Osteoblast (primary cell): ENCODE measurements at places on chromosomes 2 and 18. TPM values are rescaled to one million over a fixed set of nuclear protein-coding genes. Genes with fewer than 3 reads are reported as not detected.

The TUBB8B gene
- total RNA-seq: not detected in 2 replicates

DNA sequence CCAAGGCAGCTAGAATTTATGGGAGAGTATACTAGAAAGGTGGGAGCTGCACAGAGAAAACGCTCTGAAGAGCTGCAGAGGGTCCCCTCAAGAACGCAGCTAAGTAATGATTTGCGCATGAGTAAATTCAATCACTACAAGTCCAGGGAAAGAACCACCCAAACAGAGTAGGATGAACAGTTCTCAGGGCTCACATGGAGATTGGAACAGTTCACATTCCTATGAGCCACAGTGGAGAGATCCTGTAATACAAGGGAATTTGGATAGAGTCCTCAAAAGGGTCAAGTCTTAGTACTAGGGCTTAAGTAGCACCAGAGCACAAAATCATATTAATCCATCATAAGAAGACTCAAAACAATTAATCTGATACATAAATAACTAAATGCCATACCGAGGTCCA is 12.7 kb downstream of the OLA1 start:
- no peak overlapping the region for H3K27ac ChIP-seq
- no peaks in the 10 kb centered on the region for H3K36me3 ChIP-seq
- DNase-seq: peak; percentile 43
- no peak overlapping the region for H3K4me3 ChIP-seq
- no peaks in the 10 kb centered on the region for H3K27me3 ChIP-seq

DNA sequence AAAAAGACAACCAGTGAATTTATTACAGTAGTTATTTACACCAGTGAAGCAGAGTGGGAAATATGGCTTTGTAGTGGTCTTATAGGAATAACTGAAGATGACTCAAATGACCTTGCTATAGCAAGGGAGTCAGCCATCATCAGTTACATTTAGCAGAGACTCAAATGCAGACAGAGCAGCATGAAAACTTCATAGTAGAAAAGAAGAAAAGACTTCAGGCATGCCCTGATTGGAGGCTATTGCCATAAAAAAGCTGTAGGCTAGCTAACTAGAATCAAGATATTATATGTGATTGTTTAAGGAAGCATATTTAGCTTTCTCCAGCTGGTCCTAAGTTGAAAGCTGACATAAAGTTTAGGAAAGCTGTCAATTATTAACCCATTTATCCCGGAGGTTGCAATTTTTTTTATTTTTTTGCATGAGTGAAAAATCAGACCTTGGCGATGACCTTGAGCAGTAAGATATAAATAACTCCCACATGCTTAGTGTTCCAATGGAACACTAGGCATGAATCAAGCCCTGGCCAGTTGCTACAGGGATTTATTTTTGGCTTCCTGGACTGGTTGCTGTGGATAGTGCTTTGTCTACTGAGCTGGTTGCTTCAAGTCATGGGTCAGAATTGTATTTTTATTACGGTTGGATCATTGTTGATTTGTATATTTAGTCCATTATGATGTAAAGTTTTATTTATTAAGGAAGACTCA is 675.6 kb upstream of the VRK2 start:
- H3K4me1 ChIP-seq: no peaks in the 10 kb centered on the region
- no peak overlapping the region for H3K27ac ChIP-seq
- no peaks in the 10 kb centered on the region for H3K27me3 ChIP-seq

DNA sequence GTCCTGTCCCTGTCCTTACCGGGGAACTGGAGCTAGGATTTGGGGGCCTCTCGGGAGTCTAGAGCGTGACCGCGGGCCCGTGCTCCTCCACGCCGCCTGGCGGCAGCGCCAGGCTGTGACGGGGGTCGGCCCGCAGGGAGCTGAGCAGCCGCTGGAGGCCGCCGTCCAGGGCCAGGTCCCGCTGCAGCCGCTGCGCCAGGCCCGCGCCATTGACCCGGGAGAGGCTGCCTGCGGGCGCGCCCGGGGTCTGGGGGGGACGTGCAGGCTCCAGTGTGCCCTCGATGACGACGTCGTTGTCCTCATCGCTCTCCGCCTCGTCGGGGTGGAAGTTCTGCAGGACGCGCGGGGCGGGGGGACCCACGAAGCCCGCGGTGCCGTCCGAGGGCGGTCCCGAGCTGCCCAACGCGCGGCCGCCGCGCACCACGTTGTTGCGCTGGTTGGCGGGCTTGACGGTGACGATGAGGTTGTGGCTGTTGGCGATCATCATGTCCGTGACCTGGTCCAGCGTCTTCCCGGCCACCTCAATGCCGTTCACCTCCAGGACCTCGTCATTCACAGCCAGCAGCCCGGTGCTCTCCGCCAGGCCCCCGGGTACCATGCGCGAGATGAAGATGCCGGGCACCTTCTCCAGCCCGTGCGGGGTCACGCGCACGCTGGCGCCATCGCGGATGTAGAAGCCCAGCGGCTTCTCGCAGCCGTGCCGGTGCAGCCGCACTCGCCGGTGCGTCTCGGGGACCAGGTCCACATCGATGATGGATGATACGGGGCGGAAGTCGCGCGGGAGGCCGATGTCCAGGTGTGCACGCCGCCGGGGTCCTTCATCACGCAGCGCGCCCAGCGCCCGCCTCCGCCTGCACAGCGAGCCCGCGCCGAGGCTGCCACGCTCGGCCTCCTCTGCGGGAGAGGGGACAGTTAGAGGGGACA is 50.9 kb downstream of the ADNP2 start:
- H3K4me1 ChIP-seq: no peaks in the 10 kb centered on the region
- no peak overlapping the region for H3K4me3 ChIP-seq
- no peaks in the 10 kb centered on the region for H3K36me3 ChIP-seq
- H3K27me3 ChIP-seq: no peaks in the 10 kb centered on the region

GRCh38 chr2:182245963-182246362 is 180.9 kb downstream of the PDE1A start:
- DNase-seq: no peak
- H3K4me1 ChIP-seq: no peaks in the 10 kb centered on the region
- no peak overlapping the region for H3K4me3 ChIP-seq

The SEMA4F gene
- total RNA-seq: 7.2 and 7.7 TPM in 2 replicates

The DUSP2 gene
- 2.7 and 3.3 TPM in 2 replicates for total RNA-seq

The SERPINB10 gene
- total RNA-seq: 0.29 TPM in 1 of 2 replicates, not detected in the other

The COLEC11 gene
- under 0.01 and 0.36 TPM in 2 replicates for total RNA-seq

- DNase-seq: no peak
- no peaks in the 10 kb centered on the region for H3K27me3 ChIP-seq
- no peak overlapping the region for H3K27ac ChIP-seq
- no peak overlapping the region for H3K4me3 ChIP-seq
- H3K4me1 ChIP-seq: peaks cover 3% of the 10 kb centered on the region
- no peaks in the 10 kb centered on the region for H3K36me3 ChIP-seq
These were observed 86.9 kb downstream of the CLHC1 start for GRCh38 chr2:55144922-55145820.

- no peaks in the 10 kb centered on the region for H3K27me3 ChIP-seq
- no peak overlapping the region for H3K27ac ChIP-seq
- H3K4me1 ChIP-seq: peaks cover 29% of the 10 kb centered on the region
- no peaks in the 10 kb centered on the region for H3K36me3 ChIP-seq
- DNase-seq: no peak
These were observed 95.9 kb downstream of the EPB41L5 start for GRCh38 chr2:120108749-120109148.

DNA sequence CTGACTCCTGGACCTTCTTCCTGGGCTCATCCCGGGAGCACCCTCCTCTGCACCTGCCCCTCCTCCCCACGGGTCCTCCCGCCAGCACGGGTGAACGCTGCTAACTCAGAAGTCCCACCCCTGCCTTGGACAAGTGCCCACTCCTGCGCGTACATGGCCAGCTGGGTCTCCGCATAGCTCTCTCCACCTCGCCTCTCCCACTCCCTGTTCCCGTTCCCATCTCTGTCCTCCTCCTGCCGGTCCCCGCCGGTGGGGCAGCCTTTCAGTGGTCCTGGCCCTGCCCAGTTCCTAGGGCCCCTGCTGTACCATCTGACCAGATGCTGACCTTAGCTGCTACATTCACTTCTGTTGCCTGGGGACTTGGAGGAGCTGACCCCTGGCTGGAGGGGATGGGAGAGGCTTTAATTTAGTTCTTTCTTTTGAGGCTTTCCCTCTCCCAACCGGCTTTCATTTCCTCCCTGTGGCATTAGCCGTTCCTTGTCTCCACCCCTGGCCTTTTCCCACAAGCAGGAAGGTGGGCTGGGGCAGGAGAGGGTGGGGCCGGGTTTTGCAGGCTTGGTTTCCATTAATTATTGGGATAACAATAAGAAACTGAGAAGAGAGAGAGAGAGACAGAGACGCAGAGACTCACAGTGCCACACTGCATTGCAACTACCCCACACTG is 136.1 kb downstream of the SH3BP4 start:
- no peaks in the 10 kb centered on the region for H3K36me3 ChIP-seq
- no peak overlapping the region for H3K4me3 ChIP-seq
- no peaks in the 10 kb centered on the region for H3K4me1 ChIP-seq
- peaks cover 4% of the 10 kb centered on the region for H3K27me3 ChIP-seq
- H3K27ac ChIP-seq: no peak overlapping the region

GRCh38 chr2:176582990-176583481 is 313.8 kb downstream of the MTX2 start:
- peak overlapping the region; percentile 79 for H3K27ac ChIP-seq
- DNase-seq: peak; percentile 63
- H3K27me3 ChIP-seq: no peaks in the 10 kb centered on the region
- no peaks in the 10 kb centered on the region for H3K36me3 ChIP-seq
- H3K4me3 ChIP-seq: no peak overlapping the region

The CCDC178 gene
- not detected in 2 replicates for total RNA-seq

- H3K27me3 ChIP-seq: no peaks in the 10 kb centered on the region
- H3K4me3 ChIP-seq: no peak overlapping the region
- H3K27ac ChIP-seq: no peak overlapping the region
- H3K36me3 ChIP-seq: no peaks in the 10 kb centered on the region
- H3K4me1 ChIP-seq: no peaks in the 10 kb centered on the region
- DNase-seq: peak; percentile 13
These were observed 143.4 kb downstream of the NR4A2 start for GRCh38 chr2:156189143-156189542.

GRCh38 chr2:233400341-233400740 is 46.0 kb downstream of the DGKD start:
- no peaks in the 10 kb centered on the region for H3K36me3 ChIP-seq
- H3K4me3 ChIP-seq: no peak overlapping the region
- DNase-seq: no peak
- no peaks in the 10 kb centered on the region for H3K27me3 ChIP-seq
- H3K27ac ChIP-seq: no peak overlapping the region

The LRRTM1 gene
- total RNA-seq: 0.29 TPM in 1 of 2 replicates, not detected in the other

The FABP1 gene
- total RNA-seq: under 0.01 TPM in 1 of 2 replicates, not detected in the other

The SKOR2 gene
- total RNA-seq: not detected in 2 replicates

DNA sequence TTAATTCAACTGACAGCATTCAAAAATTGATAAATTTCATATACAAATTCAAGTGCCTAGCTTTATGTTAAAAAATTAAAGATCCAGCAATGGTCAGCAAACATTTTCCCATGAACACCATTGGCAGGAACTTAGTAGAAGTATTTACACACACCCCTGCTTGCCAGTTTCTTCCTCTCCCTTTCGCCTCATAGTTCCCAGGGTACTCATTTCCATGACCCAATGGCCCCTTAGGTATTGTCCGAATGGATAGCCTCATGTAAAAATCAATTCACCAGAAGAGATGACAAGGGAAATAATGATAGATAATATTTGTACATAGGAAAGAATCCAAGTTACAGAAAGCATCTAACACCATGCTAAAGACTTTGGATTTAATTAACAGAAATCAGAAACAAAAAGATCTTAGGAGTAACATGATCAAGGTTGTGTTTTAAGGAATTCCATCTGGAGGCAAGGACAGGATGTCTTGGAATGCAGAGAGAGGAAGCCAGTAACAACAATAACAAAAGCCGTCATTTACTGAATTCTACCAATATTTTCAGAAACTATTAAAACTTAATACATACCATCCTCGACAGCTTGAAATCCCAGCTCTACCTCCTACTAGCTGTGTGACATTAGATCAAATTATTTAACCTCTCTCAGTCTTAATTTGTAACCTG is 423.0 kb downstream of the IRS1 start:
- H3K4me3 ChIP-seq: no peak overlapping the region
- peaks cover 8% of the 10 kb centered on the region for H3K4me1 ChIP-seq
- no peaks in the 10 kb centered on the region for H3K27me3 ChIP-seq
- H3K36me3 ChIP-seq: no peaks in the 10 kb centered on the region
- DNase-seq: no peak
- no peak overlapping the region for H3K27ac ChIP-seq

DNA sequence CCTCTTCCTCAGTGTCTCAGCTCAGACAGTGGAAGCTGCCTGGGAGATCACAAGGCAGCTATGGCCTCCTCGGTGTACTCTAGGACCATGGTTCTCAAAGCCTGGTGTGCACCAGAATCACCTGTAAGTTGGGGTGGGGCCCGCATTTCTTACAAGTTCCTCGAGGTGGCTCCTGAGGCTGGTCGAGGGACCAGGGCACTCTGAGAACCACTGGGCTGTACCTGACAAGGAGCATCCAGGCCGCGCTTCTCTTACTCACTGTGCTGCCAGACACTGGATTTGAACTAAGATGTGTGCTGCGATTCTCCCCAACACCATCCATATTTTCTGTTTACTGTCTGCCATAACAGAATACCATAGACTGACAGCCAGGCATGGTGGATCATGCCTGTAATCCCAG is 59.5 kb downstream of the DIPK1C start:
- no peaks in the 10 kb centered on the region for H3K4me1 ChIP-seq
- DNase-seq: no peak
- H3K27me3 ChIP-seq: peaks cover 15% of the 10 kb centered on the region
- H3K4me3 ChIP-seq: no peak overlapping the region

- no peaks in the 10 kb centered on the region for H3K36me3 ChIP-seq
- peak; percentile 36 for DNase-seq
- H3K27me3 ChIP-seq: no peaks in the 10 kb centered on the region
- H3K4me3 ChIP-seq: no peak overlapping the region
- H3K4me1 ChIP-seq: peaks cover 7% of the 10 kb centered on the region
These were observed 108.3 kb upstream of the LRATD1 start for GRCh38 chr2:14524041-14524802.

GRCh38 chr18:72808680-72809079 is 59.1 kb downstream of the NETO1 start:
- H3K4me1 ChIP-seq: no peaks in the 10 kb centered on the region
- H3K27ac ChIP-seq: no peak overlapping the region
- no peaks in the 10 kb centered on the region for H3K36me3 ChIP-seq
- H3K27me3 ChIP-seq: no peaks in the 10 kb centered on the region
- H3K4me3 ChIP-seq: no peak overlapping the region

GRCh38 chr2:235141411-235142128 is 189.8 kb downstream of the SH3BP4 start:
- H3K36me3 ChIP-seq: no peaks in the 10 kb centered on the region
- H3K4me3 ChIP-seq: no peak overlapping the region
- H3K27me3 ChIP-seq: no peaks in the 10 kb centered on the region
- DNase-seq: no peak

The GKN1 gene
- 0.29 TPM in 1 of 2 replicates, not detected in the other for total RNA-seq

- H3K4me3 ChIP-seq: no peak overlapping the region
- H3K4me1 ChIP-seq: peaks cover 31% of the 10 kb centered on the region
- DNase-seq: no peak
- no peak overlapping the region for H3K27ac ChIP-seq
- no peaks in the 10 kb centered on the region for H3K27me3 ChIP-seq
These were observed 127.7 kb downstream of the SOCS6 start for GRCh38 chr18:70416496-70416895.

- no peak overlapping the region for H3K27ac ChIP-seq
- H3K27me3 ChIP-seq: no peaks in the 10 kb centered on the region
- no peak overlapping the region for H3K4me3 ChIP-seq
- DNase-seq: no peak
These were observed 3.2 kb downstream of the NT5DC4 start for GRCh38 chr2:112723995-112724394.
